ENCODE measurements at places on chromosomes 16 and 17.

DNA sequence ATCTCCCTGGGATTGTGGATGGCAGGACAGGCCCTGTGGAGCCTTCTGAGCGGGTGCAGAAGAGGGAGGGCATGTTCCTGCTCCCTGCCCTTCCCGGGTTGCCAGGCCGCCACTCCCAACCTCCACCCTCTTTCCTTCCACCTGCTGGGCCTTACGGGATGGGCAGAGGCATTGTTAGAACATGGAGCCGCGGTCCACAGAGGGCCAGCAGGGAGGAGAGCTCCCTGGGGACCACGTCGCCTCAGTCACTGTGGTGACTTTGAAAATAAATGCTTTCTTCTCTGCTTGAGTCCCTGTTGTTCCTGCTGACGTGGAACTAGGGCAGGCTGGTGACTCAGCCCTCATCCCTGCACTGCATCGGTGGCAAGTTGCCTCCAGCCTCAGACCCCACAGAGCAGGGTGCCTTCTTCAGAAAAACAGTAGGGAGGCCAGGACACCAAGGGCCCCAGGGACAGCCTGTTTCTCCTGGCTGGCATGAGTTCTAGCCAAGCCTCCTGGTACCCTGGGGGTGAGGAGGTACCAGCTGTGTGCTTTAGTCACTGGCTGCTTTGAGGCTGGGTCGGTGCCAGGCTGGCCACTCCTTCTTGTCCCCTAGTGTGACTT lies 224.9 kb downstream of the SEC14L1 start:
- no peak for DNase-seq

DNA sequence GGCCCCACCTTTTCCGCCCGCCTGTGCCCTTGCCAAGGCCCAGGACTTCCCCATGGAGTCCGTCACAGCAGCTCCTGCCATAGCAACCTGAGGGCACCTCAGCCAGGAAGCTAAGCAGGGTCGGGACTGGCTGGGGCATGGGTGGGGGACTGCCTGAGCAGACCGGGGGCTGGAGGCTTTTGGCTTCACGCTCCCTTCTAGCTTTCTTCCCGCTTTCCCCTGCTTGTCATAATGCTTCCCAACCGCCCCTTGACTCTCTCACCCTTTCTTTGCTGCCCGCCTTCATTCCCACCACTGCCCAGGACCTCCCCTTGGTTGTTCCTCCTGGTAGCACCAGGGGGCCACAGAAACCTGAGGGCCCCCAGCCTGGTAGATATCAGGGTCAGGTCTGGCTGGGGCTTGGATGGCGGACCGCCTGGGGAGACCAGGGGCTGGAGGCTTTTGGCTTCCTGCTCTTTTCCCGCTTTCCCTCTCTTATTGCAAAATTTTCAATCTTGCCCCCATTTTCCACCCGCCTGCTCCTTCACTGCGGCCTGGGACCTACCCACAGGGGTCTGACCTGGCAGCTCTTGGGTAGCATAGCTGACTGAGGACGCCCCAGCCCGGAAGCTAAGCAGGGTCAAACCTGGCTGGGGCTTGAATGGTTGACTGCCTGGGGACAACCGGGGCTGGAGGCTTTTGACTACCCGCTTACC lies 2287.7 kb downstream of the TP53TG3F start:
- no peak for DNase-seq

GRCh38 chr17:32520104-32520701 lies 33.4 kb downstream of the CDK5R1 start:
- no peak for DNase-seq

DNA sequence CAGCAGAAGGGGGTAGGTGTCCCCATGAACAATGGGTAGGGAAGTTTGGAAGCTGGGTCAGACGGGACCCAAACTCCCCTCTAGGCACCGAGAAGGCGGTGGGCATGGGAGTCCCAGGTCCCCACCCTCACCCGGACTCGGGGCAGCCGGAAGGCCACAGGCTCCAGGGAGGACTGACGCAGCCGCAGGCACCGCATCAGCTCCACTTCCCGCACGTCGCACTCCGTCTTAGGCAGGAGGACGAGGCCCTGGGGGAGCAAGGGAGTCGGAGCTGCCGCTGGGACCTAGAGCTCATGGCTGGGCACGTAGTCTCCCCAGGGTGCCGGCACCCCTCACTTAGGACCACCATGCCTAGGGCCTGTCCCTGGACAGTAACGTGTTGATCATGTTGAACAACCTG lies 7.1 kb upstream of the PAM16 start:
- no peak for DNase-seq

GRCh38 chr16:28982418-28982817 lies 2.4 kb upstream of the LAT start:
- no peak for DNase-seq

GRCh38 chr16:68429076-68429854 lies 19.0 kb downstream of the SMPD3 start:
- no peak for DNase-seq

- DNase-seq = no peak
These were observed 7.1 kb upstream of the AKTIP start for GRCh38 chr16:53509906-53510703.

GRCh38 chr17:27954548-27955495 lies 61.7 kb upstream of the LYRM9 start:
- DNase-seq = no peak

DNA sequence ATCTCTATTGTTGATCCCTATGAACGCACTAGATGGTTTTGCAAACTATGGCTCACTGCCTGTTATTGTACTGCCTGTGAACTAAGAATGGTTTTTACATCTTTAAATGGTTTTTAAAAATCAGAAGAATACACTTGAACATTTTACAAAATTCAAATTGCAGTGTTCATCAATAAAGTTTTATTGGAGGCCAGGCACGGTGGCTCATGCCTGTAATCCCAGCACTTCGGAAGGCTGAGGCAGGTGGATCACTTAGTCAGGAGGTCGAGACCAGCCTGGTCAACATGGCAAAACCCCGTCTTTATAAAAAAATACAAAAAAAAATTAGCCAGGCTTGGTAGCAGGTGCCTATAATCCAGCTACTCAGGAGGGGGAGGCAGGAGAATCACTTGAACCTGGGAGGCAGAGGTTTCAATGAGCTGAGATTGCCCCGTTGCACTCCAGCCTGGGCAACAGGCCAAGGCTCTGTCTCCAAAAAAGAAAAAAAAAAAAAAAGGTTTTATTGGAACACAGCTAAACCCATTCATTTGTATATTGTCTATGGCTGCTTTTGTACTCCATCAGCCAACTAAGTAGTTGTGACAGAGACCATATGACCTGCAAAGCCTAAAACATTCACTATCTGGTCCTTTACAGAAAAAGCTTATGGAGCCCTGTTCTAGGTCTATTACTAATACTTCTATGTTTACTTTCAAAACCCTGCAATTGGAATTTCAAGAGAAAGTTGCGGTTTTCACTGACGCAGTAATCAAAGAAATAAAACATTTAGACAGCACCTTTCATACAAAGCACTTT lies 18.9 kb downstream of the IKZF3 start:
- DNase-seq = no peak

- no peak for DNase-seq
These were observed 22.9 kb downstream of the ZNHIT3 start for GRCh38 chr17:36509272-36509985.

DNA sequence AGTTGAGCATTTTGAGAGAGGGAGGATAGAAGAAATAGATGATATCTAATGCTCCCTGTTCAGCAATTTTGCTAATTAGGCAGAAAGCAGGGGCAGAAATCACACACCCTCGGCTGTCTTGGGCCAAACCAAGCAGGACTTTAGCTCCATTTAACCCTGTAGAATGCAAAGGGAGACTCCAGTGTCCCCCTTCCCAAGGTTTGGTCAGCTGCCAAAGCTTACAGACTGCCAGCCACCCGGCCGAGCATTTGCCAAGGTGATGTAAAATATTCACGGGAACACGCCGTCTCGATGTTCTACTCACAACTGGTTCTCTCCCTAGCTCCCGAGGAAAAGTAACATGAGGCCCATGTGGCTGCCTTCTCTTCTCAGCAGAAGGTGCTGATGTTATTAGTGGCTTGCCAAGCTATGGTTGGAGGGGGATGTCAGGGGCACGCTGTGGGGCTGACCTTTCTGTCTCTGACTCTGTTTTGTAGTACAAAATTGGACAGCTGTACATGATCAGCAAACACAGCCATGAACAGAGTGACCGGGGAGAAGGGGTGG lies 155.3 kb downstream of the PITPNC1 start:
- DNase-seq = no peak

DNA sequence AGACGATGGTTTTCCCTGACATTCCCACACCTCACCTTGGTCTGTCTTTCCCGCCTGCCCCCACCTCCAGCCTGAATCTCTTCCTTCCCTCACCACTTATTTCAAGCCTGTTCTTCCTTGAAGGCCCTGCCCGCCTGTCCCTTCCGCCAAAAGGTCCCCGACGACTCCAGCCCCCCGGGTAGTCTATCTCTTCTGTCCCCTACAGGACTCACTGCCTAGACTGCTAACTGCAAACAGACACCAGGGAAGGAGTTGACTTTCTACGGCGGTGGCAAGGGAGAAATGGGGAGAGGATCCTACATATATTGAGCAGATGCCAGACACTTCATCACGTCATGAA lies 53.7 kb downstream of the NT5M start:
- no peak for DNase-seq

GRCh38 chr17:58401287-58401686 lies 16.0 kb downstream of the RNF43 start:
- no peak for DNase-seq

- DNase-seq = no peak
These were observed 2.9 kb downstream of the SLC16A3 start for GRCh38 chr17:82231562-82232321.

DNA sequence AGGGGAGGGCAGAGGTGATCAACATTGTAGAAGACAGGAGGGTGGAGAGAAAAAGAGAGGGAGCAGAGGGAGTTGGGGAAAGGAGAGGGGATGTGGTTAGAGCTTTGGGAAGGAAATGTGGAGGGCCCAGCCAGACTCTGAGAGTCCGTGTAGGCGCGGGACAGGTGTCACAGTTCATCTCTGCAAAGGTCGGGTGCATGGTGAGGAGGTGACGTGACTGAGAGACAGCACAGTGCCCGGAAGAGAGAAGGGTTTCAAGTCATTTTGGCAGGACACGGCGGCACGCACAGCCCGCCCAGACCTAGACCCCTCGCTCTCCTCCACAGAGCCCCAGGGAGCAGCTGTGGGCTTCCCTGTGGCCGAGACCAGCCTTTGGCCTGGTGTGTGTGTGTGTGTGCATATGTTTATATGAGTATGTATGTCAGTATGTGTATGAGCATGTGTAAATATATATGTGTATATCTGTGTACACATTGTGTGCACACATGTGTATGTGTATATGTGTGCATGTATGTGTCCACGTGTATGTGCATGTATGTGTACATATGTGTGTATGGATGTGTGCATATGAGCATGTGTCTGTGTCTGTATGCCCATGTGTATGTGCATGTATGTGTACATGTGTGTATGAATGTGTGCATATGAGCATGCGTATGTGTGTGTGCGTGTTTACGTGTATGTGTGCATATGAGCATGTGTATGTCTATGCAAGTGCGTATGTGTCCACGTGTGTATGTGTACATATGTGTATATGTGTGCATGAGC lies 104.6 kb downstream of the SEC14L1 start:
- DNase-seq = no peak

DNA sequence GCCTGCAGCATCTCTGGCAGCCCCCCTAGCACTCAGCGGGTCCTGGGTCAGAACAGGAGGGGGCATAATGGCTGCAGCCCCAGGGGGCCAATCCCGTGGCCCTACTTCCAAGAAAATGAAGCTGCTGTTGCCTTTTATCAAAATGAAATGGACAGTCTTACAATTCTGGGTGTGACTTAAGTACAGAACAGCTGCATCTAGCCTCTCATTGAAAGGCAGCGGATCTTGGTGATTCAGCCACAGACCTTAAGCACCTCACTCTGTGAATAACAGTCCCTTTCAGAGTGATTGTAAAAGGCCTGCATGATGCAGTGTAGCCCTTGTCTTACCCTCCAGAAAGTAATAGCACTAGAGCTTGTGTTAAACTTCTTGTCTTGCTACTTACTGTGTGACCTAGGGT lies 11.5 kb upstream of the UMOD start:
- DNase-seq = no peak

DNA sequence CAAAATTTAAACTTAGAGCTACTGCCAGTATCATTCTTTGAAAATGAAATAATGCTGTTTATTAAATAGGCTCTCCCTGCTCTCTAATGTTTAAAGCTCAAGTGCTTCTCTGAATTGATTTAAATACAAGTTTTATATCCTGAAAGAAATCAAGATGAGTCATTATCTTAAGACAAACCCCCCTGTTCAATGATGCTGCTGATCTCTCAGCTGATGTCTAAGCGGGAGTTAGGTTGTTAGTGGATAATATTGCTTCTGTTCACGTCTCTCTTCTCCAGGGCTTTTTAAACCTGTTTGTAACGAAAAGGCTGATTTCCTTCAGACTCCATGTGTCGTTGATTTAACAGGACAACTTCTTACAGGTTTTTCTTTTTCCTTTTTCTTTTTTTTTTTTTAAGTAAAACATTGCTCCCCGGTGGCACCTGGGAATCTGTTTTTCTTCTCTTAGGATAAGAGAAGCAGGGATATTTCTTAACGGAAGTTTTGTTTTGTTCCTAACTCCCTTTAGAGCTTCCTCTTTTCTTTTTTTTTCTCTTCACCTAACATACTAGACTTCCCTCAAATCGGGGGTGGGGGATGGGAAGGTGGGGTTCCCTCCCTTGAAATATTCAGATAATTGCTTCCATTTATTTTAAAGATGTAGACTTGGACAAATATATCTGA lies 807 bp upstream of the LYRM9 start:
- DNase-seq = no peak

- DNase-seq = no peak
These were observed 49.9 kb downstream of the XYLT1 start for GRCh38 chr16:17420816-17421215.

- no peak for DNase-seq
These were observed 3.2 kb upstream of the KRT20 start for GRCh38 chr17:40888196-40888720.

DNA sequence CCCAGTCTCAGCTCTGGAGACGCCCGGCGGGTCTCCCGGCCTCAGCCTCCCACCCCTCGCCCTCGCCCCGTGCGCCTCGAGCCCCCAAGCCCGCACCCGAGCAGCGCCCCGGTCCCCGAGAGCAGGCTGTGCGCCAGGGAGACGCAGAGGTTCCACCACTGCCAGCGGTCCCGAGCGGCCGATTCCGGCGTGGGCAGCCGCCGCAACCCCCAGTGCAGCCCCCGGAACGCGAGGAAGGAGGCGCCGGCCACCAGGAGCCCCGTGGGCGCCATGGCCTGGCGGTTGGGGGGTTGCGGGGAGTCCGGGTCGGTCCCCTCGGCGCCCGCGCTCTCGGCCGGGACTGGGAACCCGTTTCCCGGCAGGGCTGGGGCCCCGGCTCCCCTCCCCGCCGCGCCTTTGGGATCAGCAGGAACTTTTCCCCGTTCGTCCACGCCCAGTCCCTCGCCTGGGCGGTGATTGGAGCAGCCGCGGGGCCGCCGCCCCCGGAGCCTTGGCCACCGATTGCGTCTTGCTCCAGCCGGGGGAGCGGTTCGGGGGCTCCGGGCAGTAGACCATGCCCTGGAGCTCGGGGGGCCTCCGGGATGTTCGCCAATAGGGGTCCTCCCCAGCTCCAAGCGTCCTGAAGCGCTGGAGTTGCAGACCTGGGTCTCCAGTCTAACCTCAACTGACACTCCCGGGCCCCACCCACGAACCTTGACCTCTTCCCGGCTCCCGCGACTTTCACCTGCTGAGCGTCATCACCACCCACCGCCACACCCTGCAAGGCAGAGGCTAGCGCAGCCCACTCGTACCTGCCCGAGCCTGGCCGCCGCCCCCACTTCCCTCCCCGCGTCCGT lies at the start of gene TLCD2:
TLCD2 (minus strand) TSS at position 407 of the 836 bp plus-strand sequence; CDS start at position 272, 135 bp downstream.
- DNase-seq = no peak
